GM03348 (cell line): ENCODE measurements at places on chromosomes 6 and 20.

DNA sequence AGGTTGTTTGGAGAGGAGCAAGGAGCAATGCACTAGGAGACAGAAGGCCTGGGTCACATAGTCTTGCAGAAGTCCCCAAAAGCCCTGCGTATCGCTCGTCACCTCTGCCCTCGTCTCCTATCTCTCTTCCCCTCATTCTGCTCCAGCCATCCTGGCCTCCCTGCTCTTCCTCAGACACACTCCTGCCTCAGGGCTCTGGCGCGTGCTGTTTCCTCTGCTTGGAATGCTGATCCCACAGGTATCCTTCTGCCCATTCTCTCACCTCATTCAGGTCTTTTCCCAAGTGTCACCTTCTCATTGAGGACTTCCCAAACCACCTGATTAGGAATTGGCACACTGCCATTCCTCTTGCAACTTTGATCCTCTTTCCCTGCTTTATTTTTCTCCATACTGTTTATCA is 9.0 kb upstream of the SLC2A10 start:
- no peak for DNase-seq

- no peak for DNase-seq
These were observed 39.7 kb downstream of the BFSP1 start for GRCh38 chr20:17491488-17491887.

- peak; percentile 74 for DNase-seq
These were observed 288.3 kb upstream of the ZNF337 start for GRCh38 chr20:25984933-25985332.

GRCh38 chr20:23270382-23270911 is 80.1 kb upstream of the NXT1 start:
- no peak for DNase-seq

GRCh38 chr6:107405002-107405401 is 54.4 kb downstream of the PDSS2 start:
- DNase-seq: no peak

DNA sequence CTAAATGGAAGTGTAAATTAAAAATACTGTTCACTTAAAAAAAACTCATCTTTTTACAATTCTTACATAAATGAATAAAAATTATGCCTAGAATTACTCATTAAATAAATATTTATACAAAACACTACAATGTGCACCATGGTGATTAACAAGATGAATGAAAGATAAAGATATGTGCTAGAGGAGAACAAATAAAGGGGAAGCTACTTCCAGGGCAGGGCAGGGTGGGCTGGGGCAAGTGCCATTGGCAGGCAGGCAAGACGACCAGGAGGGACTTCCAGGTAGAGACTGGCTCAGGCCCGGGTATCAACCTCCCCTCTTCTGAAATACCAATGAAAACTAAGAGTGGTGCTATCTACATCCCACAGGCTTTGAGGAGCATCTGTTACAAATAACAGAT is 20.4 kb downstream of the PREP start:
- no peak for DNase-seq

DNA sequence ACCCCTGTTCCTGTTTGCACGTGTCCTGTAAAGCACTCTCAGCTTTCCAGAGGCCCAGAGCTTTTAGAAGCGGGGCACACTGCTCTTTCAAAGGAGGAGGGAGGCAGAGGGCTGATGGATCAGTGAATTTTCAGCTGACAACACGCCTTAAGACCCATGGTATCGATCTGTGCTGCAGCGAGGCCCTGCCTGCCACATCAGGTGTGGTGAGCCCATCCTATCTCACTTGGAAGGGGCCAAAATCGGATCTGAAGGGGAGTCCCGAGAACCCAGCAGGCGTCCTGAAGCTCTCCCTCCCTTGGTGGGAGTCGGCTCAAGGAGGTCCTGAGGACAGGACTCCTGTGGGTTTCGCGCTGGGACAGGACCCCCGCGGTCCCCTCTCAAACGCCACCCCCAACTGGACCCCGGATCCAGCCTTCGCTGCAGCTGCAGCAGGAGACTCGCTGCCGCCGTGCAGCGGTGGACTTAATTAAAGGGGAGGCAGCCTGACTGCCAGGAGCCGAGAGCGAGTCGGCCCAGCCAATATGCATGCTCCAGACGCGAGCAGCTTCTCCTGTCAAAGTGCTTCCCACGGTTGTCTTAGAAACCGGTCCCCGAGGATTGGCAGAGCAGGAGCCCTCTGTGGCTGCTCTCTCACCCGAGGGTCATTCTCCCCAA is 580.0 kb upstream of the ZNF337 start:
- DNase-seq: peak; percentile 24

- peak; percentile 53 for DNase-seq
These were observed 695 bp downstream of the ARHGAP18 start for GRCh38 chr6:129709196-129709768.

DNA sequence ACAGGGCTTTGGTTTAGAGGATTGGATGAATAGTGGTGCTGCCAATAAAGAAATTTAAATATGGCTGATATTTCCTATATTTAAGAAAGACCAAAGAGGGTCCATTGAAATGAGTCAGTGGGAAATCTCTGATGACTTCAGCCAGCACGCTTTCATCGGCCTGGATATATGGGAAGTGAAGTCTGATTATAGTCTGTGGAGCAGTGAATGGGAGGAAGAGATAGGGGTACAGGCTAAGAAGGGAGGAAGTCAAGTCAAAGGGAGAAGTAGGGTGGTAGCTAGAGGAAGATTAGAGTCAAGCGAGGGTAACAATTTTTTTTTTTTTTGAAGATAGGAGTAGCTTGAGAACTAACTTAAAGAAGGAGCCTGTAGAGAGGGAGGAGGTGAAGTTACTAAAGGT is 22.7 kb downstream of the SLC16A10 start:
- no peak for DNase-seq

- DNase-seq: no peak
These were observed 137.7 kb upstream of the ARMC2 start for GRCh38 chr6:108710551-108710950.

DNA sequence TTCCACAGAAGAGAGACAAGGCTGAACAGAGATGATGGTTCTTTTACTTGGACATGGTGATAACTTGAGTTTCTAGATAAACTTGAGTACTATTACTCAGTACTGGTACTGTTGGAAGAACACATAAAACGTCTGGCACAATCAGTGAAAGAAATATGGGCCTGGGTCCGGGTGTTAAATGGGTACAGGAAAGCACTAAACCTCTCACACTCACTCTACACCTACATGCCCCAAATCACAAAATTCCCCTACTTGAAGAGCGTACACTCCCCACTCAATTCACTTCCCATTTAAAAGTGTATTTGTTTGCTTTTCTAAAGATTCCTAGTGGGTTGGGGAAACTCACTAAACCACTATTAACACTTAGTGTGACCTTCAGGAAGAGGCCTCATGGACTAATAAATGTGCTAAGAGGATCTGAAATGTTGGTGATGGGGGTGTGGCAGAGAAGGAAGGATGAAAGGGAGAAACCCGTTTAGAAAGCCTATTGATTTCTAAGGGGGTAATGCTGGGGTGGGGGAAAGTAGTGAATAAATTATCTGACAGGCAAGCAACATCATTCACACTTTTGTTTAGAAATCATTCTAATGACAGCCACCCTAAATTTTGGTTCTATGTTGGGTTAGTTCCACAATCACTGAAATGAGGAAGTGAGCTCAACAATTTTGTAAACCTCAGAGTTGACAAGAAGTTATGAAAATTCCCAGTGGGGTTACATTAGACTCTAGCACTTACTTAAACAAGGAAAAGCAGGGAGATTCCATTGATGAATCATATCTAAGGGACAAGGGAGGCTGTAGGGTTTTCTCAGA is 222.6 kb upstream of the MARCKS start:
- DNase-seq: peak; percentile 36

DNA sequence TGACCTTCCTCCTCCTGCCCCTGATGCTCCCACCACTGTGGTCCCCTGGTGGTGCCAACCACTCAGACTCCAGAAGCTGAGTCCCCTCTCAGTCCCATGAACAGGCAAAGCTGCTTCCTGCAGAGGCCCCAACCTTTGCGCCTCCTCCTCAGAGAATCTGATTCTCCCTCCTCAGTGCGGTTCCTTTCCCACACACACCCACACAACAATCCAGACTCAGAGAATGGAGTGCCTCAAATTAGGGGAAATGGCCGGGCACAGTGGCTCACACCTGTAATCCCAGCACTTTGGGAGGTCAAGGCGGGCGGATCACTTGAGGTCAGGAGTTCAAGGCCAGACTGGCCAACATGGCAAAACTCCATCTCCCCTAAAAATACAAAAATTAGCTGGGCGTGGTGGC is 23.0 kb downstream of the RIPOR3 start:
- DNase-seq: no peak
